ENCODE measurements at places on chromosomes 1 and 21.
A peak's percentile ranks its signal among the peaks of the same experiment; 100 is the strongest.

- no peak for DNase-seq
Measured at GRCh38 chr1:227944090-227944930, 3.4 kb downstream of the WNT9A start.

GRCh38 chr1:241357366-241358340 is 648 bp upstream of the RGS7 start:
- no peak for DNase-seq

DNA sequence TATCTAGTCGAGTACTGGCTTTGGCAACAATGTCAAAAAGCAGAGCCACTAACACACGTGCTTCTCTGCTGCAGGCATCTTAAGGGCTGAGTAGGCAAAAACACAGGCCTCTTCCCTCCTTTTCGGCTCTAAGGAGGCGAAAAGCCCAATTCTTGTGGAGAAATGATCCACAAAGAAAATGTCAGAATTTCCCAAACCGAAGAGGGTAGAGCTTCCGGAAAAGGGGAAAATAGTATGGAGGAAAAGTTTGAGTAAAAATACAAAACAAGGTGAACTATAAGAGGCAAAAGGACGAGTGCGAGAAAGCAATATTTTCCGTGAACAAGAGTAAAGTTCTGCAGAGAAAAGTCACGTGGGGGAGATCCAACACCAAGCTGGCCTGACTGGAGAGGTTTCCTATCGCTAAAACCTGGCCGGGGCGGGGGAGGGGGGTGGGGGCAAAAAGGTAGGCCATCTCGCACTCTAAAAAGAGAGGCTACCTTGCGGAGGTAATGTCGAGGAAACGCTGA is 551 bp downstream of the ZRANB2 start:
- DNase-seq: no peak

- DNase-seq: no peak
Measured at GRCh38 chr1:83086346-83086745, 912.6 kb downstream of the TTLL7 start.

GRCh38 chr1:28062806-28063205 is 25.6 kb downstream of the EYA3 start:
- DNase-seq: no peak

DNA sequence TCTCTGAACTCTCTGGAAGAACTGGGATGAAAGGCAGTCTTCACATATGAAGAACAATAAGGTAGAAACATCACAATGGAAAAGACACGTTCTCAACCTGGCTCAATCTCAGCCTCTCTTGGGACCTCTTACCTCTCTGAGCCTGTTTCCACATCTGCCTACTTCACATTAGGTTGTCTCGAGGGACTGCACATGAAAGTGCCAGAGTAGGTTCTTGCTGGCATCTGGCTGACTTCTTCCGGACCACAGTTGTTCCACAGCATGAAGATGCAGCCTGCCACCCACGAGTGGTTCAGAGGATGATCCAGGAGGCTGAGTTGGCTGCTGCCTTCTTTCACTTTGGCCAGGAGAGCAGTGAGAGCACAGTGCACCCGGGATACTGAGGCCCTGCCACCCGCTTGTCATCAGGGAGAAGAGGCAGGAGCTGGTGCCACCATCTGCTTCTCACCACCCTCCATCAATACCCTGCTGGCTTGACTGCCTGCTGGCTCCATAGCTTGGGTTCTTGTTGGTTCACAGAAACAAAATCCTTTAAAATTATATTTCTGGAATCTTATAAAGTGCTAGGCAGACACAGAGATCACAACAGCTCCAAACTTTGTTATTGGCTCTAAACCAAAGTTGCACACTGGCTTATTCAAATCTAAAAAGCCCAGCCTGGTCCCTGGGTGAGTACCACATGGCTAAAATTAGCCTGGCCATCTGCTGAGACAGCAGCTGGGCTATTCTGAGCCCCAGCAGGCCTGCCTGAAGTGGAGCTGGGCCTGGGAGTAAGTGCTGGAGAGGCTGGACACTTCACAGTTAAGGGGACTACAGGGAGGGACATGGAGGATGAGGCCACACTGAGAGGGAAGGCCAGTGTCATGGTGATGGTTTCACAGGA is 46.9 kb upstream of the LIN9 start:
- no peak for DNase-seq

GRCh38 chr21:45942755-45943629 is 38.6 kb upstream of the COL6A1 start:
- DNase-seq: no peak

- no peak for DNase-seq
Measured at GRCh38 chr1:94917251-94917650, 9.7 kb downstream of the CNN3 start.

DNA sequence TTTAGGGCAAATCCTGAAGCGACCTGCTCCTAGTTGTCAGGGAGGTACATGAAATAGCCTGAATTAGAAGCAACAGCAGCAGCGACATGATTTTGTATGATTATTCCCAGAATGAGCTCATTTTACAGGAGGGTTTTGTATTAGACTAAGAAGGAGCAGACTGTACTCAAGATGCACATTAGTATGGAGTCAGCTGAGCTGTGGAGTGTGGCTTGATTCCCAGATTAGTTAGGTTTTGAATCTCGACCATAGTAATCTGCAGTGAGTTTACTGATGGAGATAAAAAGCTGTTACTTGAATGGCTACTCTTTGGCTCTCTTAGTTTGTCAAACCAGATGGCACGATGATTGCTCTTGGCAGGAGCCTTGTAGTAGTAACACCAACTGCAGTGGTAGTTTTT is 143.1 kb downstream of the PHTF1 start:
- no peak for DNase-seq

DNA sequence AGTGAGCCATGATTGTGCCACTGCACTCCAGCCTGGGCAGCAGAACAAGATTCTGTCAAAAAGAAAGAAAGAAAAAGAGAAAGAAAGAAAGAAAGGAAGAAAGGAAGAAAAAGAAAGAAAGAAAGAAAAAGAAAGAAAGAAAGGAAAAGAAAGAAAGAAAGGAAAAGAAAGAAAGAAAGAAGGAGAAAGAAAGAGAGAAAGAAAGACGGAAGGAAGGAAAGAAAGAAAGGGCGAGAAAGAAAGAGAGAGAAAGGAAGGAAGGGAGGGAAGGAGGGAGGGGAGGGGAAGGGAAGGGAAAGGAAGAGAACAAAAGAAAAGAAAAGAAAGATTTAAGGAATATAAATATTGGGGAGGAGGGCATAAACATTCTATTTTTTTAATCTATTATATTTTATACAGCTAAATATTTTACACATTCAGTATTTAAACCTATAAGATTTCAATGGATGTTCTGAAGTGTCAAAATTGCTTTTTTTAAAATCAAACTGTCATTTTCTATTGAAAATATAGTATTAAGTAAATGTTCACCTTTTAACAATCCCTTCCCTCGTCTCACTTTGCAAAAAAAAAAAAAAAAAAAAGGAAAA is 6.8 kb upstream of the JAK1 start:
- no peak for DNase-seq

DNA sequence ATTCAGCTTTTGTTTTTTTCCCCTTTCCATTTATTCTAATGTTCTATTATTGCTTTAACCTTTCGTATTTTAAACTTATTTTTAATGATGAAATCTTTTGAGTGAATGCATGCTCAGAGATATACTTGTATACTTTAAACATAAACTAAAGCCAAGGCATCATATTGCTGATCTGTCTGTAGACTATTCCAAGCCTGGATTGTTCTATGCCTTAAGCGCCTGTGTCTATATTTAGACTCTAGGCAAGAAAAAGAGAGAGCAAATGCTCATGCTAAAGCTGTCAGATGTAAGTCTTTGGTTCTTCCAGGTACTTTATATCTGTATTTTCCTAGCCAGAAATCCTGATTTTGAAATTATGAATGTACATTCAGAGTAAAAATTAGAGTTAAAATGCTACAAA is 14.4 kb downstream of the SH3GLB1 start:
- DNase-seq: no peak

DNA sequence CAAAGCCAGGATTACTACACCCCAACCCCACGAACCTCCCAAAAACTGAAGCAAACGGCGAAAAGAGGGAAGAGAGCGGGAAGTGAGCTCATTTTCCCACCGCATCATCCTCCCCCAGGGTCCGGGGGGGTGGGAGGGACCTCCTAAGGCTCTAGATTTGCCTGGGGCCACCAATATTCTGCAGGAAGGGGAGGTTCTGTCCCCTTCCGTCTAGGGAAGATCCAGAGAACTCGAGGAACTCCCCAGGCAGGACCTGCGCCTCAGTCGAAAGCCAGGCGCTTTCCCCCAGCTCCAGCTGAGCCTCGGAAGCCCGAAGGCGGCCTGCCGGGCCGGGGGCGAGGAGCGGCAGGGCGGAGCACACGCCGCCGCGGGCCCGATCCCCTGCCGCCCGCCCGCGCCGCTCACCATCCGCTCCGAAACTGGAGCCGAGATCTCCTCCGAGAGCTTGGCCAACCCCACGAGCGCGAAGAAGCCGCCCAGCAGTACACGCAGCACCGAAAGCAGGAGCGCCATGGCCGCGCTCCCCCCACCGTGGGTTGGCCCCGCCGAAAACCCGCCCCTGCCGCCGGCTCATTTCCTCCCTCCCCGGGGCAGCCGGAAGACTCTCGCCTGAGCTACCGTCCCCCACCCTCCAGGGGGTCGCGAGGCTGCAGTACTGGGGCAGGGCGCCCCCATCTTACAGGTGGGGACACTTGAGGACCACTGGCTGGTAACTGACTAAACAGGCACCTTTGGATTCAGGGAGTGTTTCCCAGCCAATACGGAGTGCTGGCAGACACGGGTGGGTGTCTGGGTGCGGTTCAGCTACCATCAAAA is at the start of gene TMEM35B:
TSS of gene TMEM35B (minus strand) at position 555 of the 816 bp plus-strand sequence. CDS start at position 513, 42 bp downstream.
- peak; percentile 63 for DNase-seq

GRCh38 chr1:3075666-3076362 is 6.8 kb downstream of the PRDM16 start:
- DNase-seq: no peak

GRCh38 chr21:36960676-36961284 is 5.7 kb downstream of the HLCS start:
- no peak for DNase-seq

GRCh38 chr1:56515898-56516538 is 63.3 kb downstream of the PLPP3 start:
- no peak for DNase-seq

GRCh38 chr1:191022856-191023255 is 545.2 kb upstream of the BRINP3 start:
- no peak for DNase-seq

DNA sequence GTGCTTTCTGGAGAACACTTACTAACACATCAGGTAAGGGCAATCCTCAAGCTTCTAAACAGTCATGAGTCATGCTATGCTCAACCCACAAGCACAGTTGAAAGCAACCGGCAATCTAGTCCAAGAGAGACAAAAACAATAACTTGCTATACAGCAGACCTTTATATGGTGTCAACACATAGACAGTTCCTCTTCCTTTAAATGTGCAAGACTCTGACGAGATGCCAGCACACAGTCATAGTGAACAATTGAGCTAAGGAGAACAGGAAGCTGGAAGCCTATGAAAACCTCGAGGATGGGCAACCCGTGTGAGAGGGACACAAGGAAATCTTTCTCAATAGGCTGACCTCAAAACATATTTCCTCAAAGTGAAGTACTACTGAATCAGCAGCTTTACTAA is 5.3 kb downstream of the ADIPOR1 start:
- no peak for DNase-seq

DNA sequence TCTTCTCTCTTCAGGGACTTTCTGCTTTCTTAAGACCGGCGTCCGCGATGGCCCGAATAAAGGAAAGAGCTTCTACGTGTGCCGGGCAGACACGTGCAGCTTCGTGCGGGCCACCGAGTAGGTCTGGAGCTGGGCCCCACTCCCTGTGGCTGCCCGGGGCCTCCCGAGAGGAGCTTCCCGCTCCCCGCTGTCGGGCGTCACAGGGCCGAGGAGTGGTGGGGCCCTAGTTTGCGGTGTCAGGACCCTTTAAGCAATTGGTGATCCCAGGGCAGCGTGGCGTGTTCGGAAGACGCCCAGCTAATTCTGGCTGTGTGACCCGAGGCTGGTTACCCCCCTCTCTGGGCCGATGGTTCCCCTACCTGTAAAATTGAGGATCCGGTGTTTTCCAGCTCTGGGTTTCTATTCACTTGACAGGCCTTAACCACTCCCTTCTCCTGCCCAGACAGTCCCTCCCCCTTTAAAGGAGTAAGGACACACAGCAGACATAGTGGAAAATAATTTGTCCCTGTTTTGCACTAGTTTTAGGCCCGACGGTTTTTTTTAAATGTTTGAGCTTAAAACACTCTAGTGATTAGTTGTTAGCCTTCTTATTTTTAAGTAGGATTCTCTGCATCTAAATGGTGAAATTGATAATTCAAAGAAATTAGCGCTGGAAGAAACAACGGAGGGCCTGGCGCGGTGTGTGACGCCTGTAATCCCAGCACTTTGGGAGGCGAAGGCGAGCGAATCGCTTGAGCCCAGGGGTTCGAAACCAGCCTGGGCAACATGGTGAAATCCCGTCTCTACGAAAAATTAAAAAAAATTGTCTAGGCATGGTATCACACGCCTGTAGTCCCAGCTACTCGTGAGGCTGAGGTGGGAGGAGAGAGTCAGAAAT is 553 bp downstream of the TTF2 start:
- no peak for DNase-seq

- no peak for DNase-seq
Measured at GRCh38 chr1:30320581-30320890, 402.8 kb downstream of the MATN1 start.

DNA sequence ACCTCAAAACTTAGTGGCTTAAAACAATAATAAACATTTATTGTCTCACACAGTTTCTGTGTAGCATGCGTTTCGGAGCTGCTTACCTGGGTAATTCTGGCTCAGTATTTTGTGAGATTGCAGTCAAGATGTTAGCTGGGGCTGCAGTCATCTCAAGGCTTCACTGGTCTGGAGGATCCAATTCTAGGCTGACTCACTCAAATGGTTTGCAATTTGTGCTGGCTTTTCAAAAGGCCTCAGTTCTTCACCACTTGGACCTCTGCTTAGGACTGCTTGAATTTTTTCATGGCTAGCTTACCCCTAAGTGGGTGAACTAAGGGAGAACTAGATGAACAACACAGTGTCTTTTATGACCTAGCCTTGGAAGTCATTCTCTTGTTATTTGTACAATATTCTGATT is 21.0 kb downstream of the XPR1 start:
- no peak for DNase-seq

DNA sequence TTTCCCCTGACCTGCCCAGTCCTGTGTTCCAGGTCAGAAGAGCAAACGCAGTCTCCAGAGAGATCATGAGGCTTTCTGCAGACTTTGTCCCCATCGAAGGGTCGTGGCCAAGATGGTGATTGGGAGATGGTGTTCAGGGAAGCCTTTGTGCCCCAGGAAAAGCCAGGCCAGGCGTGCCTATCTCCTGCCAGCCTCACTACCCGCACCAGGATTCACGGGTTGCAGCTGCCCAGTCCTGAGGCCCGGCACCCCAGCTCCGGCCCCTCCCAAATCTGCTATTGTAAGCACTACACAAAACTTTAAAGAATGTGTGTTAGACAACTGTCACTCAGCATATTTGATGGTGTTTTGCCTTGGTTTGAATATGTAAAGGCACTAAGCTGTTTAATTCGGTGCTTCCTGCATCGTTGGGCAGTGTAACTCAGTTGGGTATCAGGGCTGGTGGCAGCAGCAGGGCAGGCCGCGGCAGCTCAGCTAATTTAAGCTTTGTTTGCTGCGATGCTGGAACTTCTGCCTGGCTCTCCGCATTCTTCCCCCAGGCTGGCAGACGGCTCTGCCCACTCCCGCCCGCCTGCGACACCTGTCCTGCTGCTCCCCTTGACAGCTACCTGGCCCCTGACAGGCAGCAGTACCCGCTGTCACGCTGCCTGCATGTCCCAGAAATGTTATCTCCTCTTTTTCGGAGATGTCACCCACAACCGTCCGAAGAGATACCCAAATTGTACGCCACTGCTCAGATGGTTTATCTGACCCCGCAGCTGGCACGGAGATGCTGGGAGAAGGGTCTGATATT is 209.0 kb upstream of the VAMP3 start:
- DNase-seq: no peak

Measured in stimulated activated CD8-positive, alpha-beta memory T cell treated with anti-CD3 and anti-CD28 coated beads, Interleukin-4, amount 100 ng/mL, for 4 hours (primary cell).